ENCODE measurements at places on chromosomes 3 and 15. TPM values are rescaled to one million over a fixed set of nuclear protein-coding genes. Genes with fewer than 3 reads are reported as not detected.

The SENP2 gene
- total RNA-seq = 54.6 TPM

The GOLGA6D gene
- not detected for total RNA-seq

The CDHR4 gene
- not detected for total RNA-seq

The GOLGA8T gene
- not detected for total RNA-seq

The LRRC34 gene
- total RNA-seq = 3.6 TPM

The TRPM1 gene
- total RNA-seq = not detected
